ENCODE measurements at places on chromosomes 16 and 17. TPM values are rescaled to one million over a fixed set of nuclear protein-coding genes. Genes with fewer than 3 reads are reported as not detected.

Gene RAP1GAP2
- 49.2 TPM for total RNA-seq

Gene TP53TG3F
- not detected for total RNA-seq

Gene PTX4
- total RNA-seq, result 0.34 TPM

Gene FASN
- 165 TPM for total RNA-seq

Gene NPTX1
- total RNA-seq, result 2.0 TPM

Gene KRTAP16-1
- total RNA-seq, result not detected

Gene TBC1D3C
- not detected for total RNA-seq

Gene NPIPB9
- total RNA-seq, result 5.8 TPM

Gene PRR35
- not detected for total RNA-seq

Gene TPSD1
- 5.0 TPM for total RNA-seq

Gene CDH15
- total RNA-seq, result not detected

Gene TBC1D3L
- total RNA-seq, result 30.4 TPM

Gene HS3ST3A1
- not detected for total RNA-seq

Gene ALDH3A1
- 1.2 TPM for total RNA-seq

Gene ITGAL
- total RNA-seq, result 8.9 TPM

Gene TPPP3
- 12.5 TPM for total RNA-seq

Gene PIMREG
- 0.42 TPM for total RNA-seq

Gene SMIM36
- not detected for total RNA-seq

Gene NPIPB6
- total RNA-seq, result 7.2 TPM

Gene RAB37
- 2.3 TPM for total RNA-seq

All from ureter (tissue), 1 donor.